Effector memory CD4-positive, alpha-beta T cell (primary cell): ENCODE measurements at places on chromosomes 12 and 14.

GRCh38 chr14:80977221-80977620, 21.8 kb downstream of the TSHR start:
- no peak for DNase-seq

- DNase-seq = no peak
These were observed 15.5 kb downstream of the PRKAB1 start for GRCh38 chr12:119683413-119683812.

DNA sequence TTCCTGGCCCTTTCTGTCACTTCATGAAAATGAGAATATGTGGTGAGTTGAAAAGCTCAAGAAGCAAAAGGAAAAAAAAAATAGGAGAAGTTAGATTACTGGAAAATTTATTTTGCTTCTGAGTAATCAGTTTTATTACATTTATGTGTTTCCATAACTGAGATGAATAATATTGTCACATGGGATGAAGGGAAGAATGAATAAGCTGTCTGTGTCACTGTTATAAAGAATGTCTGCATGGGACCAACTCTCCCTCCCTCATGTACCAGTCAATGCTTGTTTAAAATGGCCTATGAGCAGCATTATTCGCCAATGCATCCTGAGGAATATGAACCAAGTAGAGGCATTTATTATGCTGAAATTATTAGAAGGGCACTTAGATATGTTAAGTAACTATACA, 246.3 kb downstream of the PRKD1 start:
- DNase-seq = no peak

DNA sequence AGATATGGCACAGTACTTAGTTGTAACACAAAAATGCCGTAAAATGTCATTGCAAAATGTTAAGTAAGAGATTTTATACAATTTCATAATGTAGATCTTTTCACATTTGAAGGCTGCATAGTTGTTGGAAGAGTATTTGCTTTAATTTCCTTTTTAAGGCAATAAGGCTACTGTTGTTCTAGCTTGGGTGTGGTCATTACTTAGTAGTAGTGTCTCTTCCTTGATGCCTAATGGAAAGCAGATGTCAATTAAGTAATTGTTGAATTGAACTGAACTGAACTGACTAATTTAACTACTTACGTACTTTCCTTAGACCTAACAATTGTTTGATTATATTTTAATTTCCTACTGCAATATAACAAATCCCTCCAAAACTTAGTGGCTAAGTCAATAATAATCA, 181.7 kb downstream of the FLRT2 start:
- no peak for DNase-seq

DNA sequence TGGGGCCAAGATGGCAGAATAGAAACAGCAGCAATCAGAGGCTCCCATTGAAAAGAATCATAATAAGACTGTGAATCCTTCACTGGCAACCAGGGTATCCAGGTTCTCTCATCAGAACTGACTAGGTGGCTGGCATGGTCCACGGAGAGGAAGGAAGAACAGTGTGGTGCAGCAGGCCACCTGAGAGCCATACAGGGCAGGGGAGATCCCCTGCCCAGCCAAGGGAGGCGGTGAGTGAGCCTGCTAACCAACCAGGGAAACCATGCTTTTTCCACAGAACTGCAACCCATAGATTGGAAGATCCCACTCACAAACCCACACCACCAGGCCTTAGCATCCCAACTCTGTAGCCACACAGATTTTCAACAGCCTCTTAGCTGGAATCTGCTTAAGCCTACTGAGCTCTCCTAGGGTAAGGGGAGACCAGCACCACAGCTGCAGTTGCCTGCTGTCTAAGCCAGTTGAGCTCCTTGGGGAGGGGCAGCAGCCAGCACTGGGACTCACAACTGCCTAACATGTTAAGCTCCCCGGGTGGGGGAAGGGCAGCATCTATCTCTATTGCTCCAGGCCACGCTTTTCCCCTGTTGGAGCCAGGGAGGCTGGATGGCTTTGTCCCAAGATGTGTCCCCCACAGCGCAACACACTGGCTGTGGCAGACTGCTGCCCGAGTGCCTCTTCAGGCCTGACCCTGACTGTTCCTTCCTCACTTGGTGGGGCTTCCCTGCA, 342.6 kb upstream of the CCDC196 start:
- DNase-seq = no peak

DNA sequence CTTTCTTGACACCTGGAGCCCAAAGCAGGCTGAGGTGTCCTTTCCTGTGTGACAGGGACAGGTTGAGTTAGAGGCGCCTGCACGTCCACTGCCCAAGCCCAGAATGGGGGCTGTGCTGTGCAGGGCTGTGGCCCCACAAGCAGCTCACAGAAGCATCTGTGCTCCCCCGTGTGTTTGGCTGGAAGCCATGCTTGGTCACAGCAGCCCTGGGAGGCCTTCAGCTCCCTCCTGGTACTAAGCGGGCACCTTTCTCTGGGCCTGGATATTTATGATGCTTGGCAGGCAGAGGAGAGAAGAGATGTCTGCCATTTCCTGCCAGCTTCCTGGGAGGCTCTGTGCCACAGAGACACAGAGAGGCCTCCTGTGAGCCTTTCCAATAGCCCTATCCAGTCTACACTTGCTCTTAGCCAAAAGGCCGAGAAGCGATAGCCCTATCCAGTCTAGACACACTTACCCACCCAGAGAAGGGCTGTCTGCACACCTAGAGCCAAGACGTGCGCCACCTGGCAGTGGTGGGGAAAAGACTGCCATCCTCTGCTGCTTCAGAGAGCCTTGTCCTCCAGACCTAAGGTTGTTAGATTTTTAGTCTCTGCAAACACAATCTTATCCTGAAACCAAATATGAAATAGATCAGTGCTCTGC, 117.4 kb downstream of the GCH1 start:
- no peak for DNase-seq

DNA sequence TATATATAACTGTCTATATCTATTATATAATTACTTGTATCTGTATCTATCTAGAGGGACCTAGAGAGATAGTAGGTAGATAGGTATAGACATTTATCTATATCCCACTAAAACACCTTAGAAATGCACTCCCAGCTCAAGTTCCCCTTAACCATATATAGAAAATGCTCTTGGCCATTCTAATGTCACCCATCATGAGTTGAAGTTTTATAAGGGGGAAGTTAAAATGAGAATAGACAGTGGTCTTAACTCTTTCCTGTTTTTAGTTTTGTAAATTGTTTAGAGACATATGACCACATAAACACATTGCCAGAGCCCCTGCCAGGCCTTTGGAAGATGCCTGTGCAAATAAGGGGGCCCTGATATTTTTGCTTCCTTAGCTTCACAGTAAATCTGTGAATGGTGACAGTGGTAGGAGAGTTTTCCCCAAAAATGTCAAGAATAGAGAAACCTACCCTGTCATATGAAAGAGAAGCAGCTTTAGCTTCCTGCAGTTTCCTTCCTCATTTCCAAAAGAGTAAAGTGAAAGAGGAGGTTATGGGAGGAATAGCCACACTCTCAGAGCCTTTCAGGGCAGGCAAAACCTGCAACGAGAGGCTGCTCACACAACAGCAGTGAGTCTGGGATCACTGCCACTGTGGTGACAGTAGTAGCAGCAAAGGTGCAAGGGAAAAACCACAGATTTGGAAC, 45.5 kb downstream of the MGST1 start:
- DNase-seq = no peak

GRCh38 chr12:6828781-6829535, 751 bp downstream of the P3H3 start:
- DNase-seq = no peak

- DNase-seq = no peak
These were observed 57.9 kb downstream of the NAV3 start for GRCh38 chr12:77888611-77889010.

DNA sequence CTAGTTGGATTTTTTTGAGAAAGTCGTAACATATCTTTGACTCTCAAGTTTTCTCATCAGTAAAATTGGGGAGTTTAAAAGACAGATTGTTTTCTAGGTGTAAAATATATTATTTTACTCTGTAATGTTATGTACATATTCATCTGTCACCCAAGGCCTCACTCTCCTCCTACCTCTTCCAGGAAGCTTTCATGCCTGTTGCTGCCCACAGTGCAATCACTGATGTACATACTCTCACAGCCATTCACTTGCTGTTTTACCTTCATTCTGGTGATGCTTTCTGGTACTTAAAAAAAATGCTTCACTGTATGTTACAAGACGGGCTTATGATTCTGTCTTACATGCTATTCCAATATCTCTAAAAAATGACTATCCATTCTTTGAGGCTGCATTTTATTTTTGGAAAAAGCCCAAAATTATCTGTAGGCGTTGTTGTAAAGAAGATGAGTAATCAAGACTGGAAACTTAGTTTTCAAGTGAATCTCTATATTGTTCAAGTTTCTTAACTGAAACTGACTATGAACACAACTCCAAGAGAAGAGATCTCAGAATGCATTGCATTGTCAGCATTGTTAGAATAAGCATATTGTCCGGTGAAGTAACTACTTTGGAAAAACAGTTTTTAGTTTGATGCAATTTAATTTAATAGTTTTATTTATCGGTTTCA, 82.5 kb downstream of the LMO3 start:
- DNase-seq = no peak

DNA sequence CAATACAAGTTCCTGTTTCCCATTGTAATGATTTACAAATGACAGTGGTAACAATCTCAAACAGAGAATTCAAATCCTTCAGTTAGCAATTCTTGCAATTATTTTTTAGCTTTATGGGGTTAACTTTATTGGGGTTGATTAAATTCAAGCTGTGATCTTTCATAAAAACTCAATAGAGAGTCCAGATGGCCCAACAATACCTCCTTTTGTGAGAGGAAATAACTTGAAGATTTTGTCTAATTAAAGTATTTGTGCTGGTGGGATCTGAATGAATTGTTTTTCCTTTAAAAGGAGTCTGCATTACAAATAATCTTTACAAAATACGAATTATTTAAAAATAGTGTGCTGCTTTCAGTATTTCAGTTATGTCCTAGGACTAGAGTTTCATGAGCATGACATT, 4.4 kb upstream of the ARHGAP5 start:
- DNase-seq = no peak
